ENCODE measurements at places on chromosomes 2 and 18.

DNA sequence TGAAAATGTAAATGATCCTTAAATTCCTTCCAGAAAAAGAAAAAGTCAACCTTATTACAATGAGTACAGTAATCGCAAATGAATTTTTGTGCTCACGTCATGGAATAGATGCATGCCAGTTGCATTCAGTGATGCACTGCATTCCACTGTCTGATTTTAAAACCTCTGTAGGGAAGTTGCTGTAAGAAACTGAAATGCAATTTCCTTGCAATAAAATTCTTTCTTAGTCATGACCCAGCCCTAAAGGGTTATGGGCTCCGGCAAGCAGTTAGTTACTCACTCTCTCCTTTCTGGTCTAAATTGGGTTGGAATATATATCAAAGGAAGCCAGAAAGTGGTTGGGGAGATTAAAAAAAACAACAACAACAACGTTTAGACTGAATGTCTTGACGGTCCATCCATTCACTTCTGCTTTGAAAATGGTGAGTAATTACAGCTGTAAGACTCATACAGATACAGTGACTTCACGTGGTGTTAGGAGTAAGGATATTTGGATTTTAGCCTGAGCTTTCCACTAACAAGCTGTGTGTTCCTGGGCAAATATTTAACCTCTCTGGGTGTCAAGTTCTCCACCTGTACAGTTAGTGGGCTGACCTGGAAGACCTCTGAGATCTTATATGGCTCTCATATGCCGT lies 8.6 kb upstream of the RND3 start:
- no peak for DNase-seq

GRCh38 chr2:203361922-203362321 lies 33.7 kb downstream of the ABI2 start:
- DNase-seq: no peak

GRCh38 chr2:105738658-105739241 lies 6.0 kb upstream of the NCK2 start:
- DNase-seq: no peak

DNA sequence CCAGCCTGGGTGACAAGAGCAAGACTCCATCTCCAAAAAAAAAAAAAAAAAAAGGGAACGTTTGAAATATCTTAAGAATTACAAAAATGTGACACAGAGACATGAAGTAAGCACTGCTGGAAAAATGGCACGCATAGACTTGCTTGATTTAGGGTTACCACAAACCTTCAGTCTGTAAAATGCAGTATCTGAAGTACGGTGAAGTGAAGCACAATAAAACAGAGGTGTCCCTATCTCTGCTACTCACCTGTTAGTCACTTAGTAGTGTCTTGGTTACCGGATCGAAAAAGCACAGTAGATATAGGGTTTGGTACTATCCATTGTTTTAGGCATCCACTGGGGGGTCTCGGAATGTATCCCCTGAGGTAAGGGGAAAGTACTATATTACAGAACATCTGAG lies 11.6 kb upstream of the GREB1L start:
- no peak for DNase-seq

GRCh38 chr2:175854665-175855064 lies 147.4 kb downstream of the LNPK start:
- no peak for DNase-seq

DNA sequence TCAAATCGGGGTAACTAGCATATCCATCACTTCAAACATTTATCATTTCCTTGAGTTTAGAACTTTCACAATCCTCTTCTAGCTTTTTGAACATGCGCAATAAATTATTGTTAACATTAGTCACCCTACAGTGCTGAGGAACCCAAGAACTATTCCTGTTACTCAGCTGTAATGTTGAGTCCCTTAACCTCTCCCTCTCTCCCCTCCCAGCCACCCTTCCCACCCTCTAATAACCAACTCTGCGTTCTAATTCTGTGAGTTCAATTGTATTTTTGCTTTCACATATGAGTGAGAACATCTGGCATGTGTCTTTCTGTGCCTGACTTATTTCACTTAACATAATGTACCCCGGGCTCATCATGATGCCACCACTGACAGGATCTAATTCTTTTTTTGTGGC lies 78.6 kb upstream of the RANBP2 start:
- DNase-seq: no peak

- no peak for DNase-seq
Measured at GRCh38 chr2:215434447-215435279, 1.2 kb downstream of the FN1 start.

- no peak for DNase-seq
Measured at GRCh38 chr2:43939695-43940256, 56.0 kb downstream of the LRPPRC start.

- DNase-seq: no peak
Measured at GRCh38 chr2:219987830-219988229, 360.4 kb downstream of the SLC4A3 start.

DNA sequence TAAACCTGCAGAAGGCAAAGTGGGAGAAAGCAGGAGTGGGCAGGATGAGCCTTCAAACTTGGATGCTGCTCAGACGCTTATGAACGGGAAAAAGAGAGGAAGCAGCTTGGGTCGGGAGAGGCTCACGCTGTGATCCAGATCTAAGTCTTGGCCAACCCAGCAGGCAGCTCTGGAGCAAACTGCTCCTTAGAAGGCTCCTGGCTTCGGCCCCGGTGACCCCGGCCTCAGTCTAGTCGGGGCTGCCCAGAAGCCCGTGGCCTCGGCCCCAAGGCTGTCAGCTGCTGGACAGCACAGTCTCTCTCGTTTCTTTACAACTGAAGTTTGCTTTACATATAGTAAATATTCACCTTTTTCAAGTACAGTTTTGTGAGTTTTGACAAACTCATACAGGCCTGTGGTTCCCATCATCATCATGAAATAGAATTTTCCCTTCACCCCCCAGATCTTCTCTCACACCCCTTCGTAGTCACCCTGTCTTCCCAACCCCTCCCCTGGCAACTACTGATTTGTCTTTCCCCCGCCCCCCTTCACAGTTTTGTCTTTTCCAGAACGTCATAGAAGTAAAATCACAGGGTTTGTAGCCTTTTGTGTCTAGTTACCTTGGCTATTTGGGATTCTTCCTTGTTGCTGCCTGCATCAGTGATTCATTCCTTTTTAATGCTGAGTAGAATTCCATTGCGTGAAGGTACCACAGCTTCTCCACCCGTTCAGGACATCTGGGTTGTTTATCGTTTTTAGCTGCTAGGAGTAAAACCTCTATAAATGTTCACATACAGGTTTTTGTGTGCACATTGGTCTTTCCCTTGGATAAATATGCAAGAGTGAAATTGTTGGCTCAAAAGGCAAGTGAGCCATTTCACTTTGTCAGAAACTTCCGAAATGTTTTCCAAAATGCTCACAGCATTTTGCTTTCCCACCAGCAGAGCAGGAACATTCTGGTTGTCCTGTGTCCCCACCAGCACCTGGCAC lies 35.1 kb downstream of the MYO7B start:
- DNase-seq: no peak

DNA sequence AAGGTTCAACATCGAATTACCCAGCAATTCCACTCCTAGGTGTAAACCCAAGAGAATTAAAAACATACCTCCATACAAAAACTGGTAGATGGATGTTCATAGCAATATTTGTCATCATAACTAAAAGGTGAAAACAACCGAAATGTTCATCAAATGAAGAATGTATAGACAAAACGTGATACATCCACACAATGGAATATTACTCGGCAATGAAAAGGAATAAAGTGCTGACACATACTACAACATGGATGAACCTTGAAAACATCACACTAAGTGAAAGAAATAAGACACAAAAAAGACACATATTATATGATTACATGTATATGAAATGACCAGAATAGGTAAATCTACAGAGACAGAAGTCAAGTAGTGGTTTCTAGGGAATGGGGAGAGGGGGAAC lies 20.6 kb upstream of the CHMP1B start:
- DNase-seq: no peak

DNA sequence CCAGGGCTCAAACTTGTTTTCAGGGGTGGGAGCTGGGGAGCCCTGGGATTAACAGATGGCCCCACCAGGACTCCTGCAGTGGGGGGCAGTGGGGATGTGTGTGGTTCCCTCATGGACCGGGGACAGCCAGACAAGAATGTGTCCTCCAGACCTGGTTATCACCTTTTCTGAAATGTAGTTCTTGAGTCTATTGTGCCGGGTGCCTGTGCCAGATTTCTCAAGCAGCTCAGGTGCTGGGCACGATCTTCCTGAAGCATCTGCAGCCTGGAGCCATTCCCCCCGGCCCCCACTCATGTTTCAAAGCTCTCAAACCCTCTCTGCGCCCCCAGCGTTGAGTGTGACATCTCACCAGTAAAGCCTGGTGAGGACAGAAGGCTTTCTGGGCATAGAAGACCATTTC lies 48.4 kb upstream of the HAAO start:
- no peak for DNase-seq

DNA sequence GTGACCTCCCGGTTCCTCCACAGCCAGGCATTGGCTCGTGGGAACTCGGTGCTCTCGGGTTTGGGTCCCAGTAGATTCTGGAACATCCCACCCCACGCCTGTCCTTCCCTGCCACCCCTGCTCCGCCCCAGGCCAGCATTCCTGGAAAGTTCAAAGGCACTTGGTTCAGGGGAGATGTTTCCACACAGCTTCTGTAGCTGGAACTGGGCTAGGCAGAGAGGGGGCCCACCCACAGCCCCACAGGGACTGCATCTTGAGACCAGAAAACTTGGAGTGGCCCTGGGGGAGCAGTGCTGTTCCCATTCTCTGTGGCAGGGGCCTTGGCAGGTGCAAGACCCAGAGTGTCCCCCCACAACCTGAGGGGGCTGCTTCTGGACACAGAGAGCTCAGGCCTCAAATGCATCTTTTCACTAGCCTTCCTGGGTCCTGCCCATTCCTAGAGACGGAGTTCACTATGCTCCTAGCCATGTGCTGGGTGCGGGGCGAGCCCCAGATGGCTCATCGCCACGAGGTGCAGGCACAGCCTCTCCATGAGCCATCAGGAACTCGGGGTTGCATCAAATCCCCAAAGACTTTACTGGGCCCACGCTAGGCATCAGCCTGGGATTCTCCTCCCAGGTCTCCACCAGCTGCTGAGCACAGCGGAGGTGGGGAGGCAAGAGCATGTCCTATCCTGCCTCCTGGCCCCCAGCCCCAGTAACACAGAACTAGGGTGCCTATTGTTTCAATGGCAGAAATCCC lies 68.7 kb downstream of the ZFP36L2 start:
- DNase-seq: no peak

GRCh38 chr2:238928520-238929241 lies 80.8 kb downstream of the TWIST2 start:
- DNase-seq: no peak

DNA sequence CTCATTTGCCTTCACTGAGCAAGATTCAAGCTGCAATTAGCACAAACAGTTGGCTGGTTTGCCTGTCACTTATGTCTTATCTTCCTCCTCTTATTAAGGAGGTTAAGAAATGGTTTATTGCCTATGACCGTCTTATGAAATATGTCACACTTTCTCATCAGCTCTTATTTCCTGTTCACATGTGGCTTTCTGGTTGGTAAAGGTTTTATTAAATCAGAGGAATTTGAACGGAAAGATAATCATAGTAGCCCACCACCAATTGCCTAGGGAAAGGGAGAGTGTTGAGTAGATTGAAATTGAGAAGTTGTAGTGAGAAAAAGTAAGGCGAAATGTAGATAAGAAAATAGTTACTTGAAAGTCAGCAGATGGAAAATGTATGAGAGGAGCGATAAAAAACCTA lies 4.2 kb upstream of the IL1R1 start:
- no peak for DNase-seq

DNA sequence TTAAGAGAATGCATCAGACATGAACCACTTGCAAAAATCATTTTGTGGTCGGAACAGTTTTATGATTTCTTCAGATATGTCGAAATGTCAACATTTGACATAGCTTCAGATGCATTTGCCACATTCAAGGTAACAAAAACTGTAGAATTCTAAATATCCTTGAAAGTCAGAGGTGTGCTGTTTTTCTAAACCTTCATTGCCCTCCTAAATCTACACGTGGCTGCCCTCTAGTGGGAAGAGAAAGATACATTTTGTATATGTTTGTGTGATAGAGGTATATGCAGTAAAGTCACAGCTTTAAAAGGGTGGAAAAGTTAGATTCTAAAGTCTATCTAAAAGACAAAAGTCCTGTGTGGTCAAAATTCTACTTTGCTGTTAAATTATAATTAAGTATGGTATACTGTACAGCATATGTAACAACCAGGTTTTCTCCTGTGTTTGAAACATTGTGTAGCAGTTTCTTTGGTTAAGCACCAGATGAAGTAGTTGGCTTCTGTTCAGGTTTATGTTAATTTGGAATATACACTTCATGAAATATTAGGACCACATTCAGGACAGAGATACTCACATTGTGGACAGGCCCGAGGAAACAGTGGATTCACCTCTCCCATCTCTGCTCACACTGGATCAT lies 65.9 kb upstream of the ITM2C start:
- no peak for DNase-seq

GRCh38 chr2:137937246-137937645 lies 27.0 kb upstream of the HNMT start:
- no peak for DNase-seq

DNA sequence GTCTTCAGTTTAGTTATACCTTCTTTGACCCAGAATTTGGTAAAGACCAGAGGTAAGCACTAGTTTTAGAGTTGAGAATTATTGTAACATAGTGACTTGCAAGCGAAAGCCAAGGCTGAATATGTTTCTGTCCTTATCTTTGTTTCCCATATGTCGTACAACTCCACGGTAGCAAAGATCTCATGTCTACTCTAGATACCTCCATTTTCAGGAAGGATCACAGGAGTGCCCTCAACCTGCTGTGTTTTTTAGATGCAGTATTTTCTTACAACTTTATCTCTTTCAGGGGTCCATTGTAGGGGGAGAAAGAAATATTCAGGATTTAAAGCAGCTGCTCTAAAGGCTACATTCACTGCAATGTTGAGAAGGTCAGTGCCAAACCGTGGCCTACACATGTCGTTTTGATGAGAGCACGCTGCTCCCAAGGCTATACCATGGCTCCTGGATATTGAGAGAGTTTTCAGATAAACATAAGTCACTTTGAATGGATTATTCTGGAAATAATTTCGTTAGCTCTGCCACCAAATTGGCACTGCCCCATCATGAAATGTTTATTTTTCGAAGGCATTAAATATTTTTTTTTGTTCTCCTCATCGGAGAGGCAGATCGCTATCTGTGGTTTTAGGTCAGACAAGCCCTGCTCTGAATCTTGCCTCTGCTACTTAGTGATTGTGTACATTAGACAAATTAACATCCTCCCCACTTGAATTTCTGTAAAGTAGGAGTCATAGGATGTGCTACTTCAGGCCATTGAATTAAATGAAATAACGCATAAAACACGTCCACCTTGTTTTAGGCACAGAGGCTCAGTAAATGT lies 2.1 kb downstream of the RHBDD1 start:
- DNase-seq: no peak

DNA sequence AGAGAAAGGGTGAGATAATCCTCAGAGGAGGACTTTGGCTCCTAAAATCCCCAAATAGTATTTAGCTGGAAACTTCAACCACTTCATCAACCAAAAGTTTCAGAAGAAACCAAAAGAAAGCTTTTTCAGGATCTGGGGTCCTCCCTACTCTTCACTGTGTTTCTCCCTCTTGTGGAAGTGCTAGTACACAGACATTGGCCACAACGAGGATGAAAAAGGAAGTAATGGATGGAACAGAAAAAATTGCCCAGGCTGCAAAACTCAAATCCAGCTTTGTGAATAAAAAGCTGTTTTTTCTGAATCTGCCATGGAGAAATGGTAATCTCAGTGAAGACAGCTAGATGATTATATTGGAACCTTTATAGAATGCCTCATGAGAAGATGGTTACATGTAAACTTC lies 4.0 kb downstream of the PID1 start:
- no peak for DNase-seq

- no peak for DNase-seq
Measured at GRCh38 chr2:200159829-200160781, 146.4 kb upstream of the SPATS2L start.

Measured in CD4-positive, alpha-beta T cell treated with Interferon gamma for 1 hour (primary cell).